ENCODE measurements at places on chromosomes 3 and 15. TPM values are rescaled to one million over a fixed set of nuclear protein-coding genes. Genes with fewer than 3 reads are reported as not detected.

DNA sequence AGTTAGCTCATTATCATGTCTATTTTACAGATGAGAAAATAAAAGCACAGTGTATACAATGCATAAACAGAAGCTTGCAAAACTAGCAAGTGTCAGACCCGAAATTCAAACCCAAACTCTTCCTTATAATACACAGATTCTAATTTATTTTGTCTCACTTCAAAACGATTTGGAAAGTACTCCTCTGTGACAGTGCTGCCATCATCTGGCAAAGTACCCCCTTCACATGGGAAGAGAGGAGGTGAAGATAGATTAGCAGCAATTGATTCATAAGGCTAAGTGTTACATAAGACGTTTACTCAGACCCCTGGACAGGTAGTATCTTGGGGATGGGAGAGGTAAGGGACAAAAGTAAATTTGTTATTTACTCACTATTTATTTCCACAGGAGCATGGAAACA is 744.0 kb upstream of the SGO1 start:
- no peak for DNase-seq

GRCh38 chr3:86547692-86548091 is 443.3 kb downstream of the VGLL3 start:
- DNase-seq, result no peak

- no peak for DNase-seq
Observed at GRCh38 chr3:169213956-169214355, 449.6 kb downstream of the MECOM start.

STAC gene
- not detected for total RNA-seq
